ENCODE measurements at places on chromosomes 2 and 18.

DNA sequence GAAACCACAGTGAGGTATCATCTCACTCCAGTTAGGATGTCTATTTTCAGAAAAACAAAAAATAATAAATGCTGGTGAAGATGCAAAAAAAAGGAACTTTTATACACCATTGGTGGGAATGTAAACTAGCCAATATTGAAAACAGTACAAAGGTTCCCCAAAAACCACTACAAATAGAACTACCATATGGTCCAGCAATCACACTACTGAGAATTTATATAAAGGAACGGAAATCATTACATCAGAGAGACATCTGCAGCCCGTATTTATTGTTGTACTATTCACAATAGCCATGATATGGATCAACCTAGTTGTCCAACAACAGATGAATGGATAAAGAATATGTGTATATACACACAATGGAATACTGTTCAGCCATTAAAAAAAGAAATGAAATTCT, 52.0 kb downstream of the ORC4 start:
- no peak for DNase-seq

DNA sequence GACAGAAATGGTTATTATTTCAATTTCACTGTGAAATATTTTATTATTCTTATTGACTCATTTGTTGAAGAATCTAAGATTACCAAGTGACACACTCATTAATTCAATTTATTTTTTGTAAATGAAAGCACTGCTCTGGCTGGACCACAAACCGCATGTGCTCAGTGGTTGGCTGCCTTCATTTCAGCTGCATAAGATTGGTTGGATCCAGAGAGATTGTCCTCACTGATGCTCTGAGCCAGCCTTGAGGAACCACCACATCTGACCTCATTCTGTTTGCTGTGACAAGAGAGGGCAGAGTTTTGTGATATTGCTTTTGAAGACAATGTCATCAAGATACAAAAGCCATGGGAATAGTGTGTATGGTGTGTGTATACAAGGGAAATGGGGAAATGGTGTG, 192.1 kb downstream of the CYRIA start:
- DNase-seq, result no peak

DNA sequence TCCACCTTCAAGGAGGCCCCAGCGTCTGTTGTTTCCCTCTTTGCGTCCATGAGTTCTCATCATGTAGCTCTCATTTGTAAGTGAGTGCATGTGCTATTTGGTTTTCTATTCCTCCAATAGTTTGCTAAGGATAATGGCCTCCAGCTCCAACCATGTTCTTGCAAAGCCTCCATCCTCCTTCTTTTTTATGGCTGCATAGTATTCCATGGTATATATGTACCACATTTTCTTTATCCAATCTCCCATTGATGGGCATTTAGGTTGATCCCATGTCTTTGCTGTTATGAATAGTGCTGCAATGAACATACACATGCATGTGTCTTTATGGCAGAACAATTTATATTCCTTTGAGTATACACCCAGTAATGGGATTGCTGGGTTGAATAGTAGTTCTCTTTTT, 73.0 kb upstream of the NFU1 start:
- no peak for DNase-seq

DNA sequence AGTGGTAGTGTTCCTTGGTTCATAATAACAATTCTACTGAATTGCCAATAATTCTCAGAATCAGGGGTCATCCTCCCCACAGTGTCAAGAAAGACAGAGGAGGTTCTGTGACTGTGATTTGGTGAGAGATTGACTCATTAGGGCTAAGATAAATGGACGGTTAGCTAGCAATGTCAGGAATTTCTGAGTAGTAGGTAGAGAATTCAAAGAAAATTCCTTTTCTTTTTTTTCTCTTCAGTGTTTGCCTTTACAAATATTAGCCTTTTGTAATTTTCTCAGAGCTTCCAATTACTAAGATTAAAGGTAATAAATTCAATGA, 16.8 kb upstream of the CRIM1 start:
- DNase-seq, result no peak

GRCh38 chr2:43537137-43537536, 58.7 kb downstream of the THADA start:
- no peak for DNase-seq

DNA sequence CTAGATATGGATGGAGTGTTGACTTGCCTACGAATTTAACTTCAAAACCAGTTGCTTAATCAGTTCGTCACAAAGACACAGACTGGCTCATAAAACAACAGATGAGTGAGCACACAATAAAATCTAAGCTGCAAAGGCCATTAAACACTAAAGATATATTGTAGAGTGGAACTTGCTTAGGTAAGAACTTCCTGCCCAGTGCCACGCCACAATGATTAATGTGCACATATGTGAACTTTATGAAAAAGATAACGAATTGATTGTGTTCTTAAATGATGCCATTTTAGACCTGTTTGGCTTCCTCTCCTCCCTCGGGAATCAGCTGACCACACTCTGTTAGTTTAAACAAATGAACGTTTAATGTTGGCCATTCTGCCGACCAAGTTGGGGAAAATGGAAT, 2031.3 kb upstream of the CELF4 start:
- no peak for DNase-seq
